Thyroid gland (tissue), 4 donors: ENCODE measurements at places on chromosomes 12 and 14. TPM values are rescaled to one million over a fixed set of nuclear protein-coding genes. Genes with fewer than 3 reads are reported as not detected.
A peak's percentile ranks its signal among the peaks of the same experiment; 100 is the strongest.

SERPINA9 gene
- not detected for total RNA-seq

KRT8 gene
- total RNA-seq: 364 TPM

FGD4 gene
- total RNA-seq: 40.2 TPM

GRCh38 chr14:95453713-95453980 is 62.8 kb downstream of the SYNE3 start:
- no peak overlapping the region for H3K27ac ChIP-seq
- no peak overlapping the region for H3K4me3 ChIP-seq
- H3K27me3 ChIP-seq: no peaks in the 10 kb centered on the region
- peaks cover 12% of the 10 kb centered on the region for H3K36me3 ChIP-seq
- H3K4me1 ChIP-seq: no peaks in the 10 kb centered on the region

DNA sequence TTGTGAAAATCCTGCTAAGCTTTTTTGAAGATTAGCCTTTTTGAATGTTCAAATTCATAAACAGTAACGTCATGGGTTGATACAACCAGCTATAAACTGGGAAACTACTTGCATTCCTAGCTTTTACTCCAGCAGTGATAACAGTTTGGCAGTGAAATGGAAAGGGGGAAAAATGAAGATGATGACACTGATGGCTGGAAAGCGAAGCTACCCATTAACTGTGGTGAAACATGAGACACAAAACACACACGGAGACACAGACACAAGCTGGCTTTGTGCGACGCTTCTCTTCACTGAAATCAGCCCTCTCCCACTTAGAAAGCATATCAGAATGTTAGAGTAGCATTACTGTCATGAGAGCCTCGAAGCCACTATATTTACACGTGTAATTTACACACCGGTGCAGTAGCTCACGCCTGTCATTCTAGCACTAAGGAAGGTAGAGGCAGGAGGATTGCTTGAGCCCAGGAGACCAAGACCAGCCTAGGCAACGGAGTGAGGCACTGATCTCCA is 15.7 kb downstream of the VPS37B start:
- no peaks in the 10 kb centered on the region for H3K27me3 ChIP-seq
- no peaks in the 10 kb centered on the region for H3K36me3 ChIP-seq
- no peak for DNase-seq
- no peak overlapping the region for H3K27ac ChIP-seq
- peaks cover 61% of the 10 kb centered on the region for H3K4me1 ChIP-seq

DNA sequence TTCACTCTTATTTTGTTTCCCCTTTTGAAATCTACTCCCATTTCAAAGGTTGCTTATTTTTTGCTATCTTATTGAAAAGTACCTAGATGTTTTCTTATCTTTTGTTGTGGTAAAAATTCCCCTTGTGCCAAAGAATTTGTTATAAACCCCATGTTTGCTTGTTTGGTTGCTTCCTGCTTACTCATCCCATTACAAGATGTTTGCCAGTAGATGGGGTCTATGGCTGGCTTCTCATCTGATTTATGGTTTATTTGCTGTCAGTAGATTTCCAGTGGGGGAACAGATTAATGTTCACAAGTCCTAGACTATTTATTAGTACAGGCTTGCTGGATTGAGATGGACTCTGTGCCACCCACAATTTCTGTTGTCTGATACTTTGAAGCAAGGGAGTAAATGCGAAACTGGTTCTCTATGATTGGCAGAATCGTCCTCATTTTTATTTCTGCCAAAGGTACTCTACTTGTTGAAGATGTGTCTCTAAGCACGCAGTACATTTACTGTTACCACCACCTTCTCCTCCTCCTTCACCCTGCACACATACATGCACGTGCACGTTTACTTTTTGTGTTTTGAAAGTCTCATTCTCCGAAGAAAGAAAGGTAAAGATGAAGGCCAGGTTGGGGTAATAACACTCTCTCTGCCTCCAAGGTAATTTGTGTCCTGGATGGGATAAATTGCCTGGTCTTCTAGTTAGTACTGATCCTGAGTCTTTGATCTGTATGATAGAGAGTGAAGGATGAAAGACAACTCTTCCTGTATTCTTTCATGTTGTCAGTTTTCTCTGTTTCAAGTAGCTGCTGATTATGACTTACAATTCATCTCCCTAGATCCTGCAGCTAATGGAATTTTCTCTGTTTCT is 117.2 kb upstream of the ATP2B1 start:
- H3K4me3 ChIP-seq: no peak overlapping the region
- no peak for DNase-seq
- no peaks in the 10 kb centered on the region for H3K27me3 ChIP-seq

DNA sequence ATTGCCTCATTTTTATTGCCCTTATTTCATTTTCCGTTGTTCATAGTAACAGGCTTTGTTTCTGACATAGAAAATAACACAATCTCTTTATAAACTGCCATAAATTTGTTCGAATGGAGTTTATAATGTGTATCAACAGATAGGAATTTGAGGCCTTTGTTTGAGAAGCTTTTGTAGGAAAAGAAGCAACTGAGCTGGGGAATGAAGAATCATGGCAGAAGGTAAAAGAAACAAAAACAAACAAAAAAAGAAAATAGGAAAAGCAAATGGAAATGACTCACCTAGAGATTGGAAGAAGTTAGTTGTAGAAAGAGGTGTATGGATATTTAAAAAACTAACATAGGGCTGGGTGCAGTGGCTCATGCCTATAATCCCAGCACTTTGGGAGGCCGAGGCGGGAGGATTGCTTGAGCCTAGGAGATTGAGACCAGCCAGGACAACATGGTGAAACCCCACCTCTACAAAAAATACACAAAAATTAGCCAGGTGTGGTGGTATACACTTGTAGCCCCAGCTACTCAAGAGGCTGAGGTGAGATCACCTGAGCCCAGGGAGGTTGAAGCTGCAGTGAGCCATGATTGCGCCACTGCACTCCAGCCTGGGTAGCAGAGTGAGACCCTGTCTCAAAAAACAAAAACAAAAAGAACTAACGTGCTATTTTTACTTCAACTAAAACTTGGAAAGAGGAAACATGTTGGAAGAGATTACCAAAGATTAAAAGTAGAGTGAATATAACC is 523 bp upstream of the REP15 start:
- no peak for DNase-seq
- H3K36me3 ChIP-seq: peaks cover 49% of the 10 kb centered on the region
- H3K4me3 ChIP-seq: no peak overlapping the region
- no peaks in the 10 kb centered on the region for H3K27me3 ChIP-seq
- no peak overlapping the region for H3K27ac ChIP-seq

DNA sequence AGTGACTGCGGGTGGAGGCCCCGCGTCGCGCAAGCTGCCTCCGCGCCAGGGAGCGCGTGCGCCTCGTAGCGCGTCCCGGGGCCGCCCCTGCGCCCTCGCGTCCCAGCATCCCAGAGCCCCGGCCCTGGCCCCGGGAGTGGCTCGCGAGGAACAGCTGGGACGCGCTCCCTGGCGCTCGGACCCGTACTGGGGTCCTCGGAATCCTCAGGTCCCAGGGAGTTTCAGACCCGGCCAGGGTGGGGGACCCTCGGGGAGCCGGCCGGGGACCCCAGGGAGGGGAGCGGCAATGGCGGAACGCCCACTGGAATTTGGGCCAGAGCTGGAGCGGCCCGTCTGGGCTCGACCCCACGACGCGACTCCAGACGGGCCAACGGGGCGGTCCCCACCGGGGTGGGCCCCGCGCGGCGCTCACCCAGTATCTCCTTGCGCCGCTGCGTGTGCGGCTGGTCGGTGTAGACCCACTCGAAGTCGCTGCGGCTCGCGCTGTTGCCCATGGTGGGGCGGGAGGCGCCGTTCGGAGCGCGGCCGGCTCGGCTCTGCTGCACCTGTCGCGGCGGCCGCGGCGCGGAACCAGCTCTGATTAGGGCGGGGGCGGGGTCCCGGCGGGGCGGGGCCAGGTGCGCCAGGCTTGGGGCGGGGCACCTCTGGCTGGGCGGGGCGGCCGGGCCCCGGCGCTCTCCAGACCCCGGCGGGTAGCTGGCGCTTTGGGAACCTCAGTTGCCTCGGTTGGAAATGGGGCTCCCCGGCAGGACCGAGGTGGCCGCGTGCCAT is at the start of gene DEGS2:
DEGS2 (minus strand) TSS at position 552 of the 771 bp plus-strand sequence; CDS start at position 494, 58 bp downstream.
- peak; percentile 79 for DNase-seq
- peak within 1 kb of the TSS; percentile 30 for H3K4me3 ChIP-seq
- H3K4me1 ChIP-seq: peaks cover 32% of the 10 kb centered on the region
- H3K36me3 ChIP-seq: no peaks in the 10 kb centered on the region
- H3K27ac ChIP-seq: no peak within 1 kb of the TSS

DNA sequence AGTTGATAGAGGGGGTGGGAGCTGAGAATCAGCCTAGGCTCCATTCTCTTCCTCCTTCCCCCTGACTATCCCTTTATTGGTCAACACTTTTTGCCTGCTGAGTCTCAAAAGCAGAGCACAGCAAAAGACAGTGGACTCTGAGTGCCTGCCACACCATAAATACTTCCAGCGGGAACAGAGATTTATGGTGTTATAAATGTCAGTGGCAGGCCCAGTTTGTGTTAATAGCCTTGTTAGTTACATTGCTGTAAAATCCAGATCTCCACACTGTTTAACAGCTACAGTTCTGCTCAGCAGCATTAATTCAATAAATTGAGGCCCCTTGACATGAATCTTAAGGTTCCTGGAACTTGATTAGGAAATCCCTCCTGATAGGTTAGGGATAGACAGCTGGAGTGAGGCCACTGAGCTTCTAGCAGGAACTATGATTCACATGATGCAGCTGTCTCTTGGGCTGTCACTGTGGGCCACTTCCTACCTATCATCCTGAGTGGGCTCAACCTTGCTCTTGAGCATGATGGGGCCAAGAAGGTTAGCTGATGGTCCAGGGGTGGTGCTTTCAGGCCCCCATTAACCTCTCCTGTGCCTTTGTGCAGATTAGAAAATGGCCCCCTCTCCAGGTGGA is 295.2 kb upstream of the SRRM4 start:
- H3K4me1 ChIP-seq: no peaks in the 10 kb centered on the region
- no peaks in the 10 kb centered on the region for H3K36me3 ChIP-seq
- H3K4me3 ChIP-seq: no peak overlapping the region
- no peak for DNase-seq
- no peaks in the 10 kb centered on the region for H3K27me3 ChIP-seq
- no peak overlapping the region for H3K27ac ChIP-seq

- H3K27ac ChIP-seq: no peak overlapping the region
- DNase-seq: no peak
- H3K4me3 ChIP-seq: no peak overlapping the region
- peaks cover 33% of the 10 kb centered on the region for H3K36me3 ChIP-seq
Observed at GRCh38 chr14:101893759-101894158, 70.6 kb upstream of the DYNC1H1 start.

- H3K4me1 ChIP-seq: no peaks in the 10 kb centered on the region
- no peaks in the 10 kb centered on the region for H3K27me3 ChIP-seq
Observed at GRCh38 chr12:21384261-21384660, 11.6 kb downstream of the IAPP start.
